ENCODE measurements at places on chromosomes 6 and 20.

DNA sequence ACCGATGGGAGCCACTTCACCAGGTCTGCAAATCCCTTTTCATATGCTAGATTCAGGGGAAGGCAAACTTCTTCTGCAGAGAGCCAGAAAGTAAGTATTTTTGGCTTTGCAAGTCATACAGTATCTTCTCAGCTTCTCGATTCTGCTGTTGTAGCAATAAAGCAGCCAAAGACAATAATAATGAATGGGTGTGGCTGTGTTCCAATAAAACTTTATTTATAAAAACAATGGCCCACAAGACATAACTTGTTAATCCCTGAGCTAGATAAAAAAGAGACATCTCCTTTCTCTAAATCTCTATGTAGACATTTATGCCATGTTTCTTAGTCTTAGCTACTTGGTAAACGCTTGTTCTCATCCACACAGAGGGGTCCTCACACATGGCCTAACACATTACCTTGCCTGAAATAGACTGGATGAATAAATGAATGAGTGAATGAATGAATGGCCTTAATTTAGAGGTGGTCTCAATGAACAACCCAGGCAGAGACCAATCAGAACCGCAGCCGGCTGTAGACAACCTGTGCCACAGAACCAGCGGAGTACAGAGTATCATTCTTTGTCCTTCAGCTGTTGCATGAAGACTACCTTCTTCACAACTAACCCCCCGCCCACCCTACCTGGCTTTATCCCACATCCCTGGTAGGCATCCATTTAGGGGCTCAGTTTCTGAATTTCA, 13.5 kb upstream of the PREX1 start:
- no peak for DNase-seq

GRCh38 chr20:43721429-43722152, 5.2 kb downstream of the GTSF1L start:
- no peak for DNase-seq

DNA sequence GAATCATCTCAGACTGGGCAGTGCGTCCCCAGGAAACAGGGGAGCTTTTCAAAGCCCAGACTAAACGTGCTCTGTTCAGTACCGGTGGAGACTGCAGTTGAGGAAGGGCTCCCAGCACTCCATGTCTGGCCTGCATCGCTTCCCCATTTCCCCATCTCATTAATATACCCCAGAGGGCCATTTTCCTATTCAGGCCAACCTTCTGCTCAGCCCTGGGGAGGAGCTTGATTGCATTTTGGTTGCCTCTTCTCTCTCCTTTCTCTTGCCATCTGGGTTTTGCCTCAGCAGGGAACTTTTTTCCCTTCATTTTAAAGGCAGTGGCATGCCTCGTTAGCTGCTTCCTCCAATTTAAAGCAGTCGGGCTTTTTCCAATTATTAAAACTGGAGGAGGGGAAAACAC, 394.3 kb upstream of the SOX4 start:
- no peak for DNase-seq

DNA sequence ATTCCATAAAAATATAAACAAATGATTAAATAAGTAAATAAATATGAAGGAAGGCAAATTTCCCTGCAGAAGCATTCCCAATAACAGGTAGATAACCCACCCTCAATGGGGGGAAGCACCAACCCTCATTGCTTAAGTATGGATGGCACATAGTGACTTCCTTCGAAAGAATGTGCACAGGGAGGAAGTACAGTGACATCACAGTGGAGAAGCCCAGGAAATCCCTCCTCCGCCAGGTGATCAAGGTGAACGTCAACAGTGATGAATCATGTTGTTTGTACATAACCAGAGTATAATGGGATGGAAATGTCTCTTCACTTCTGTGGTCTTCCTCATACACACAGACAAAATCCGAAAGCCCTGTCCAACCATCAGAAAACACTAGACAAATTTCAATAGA, 267.9 kb downstream of the THBS2 start:
- no peak for DNase-seq
